ENCODE measurements at places on chromosomes 6 and 20. TPM values are rescaled to one million over a fixed set of nuclear protein-coding genes. Genes with fewer than 3 reads are reported as not detected.
A peak's percentile ranks its signal among the peaks of the same experiment; 100 is the strongest.

DNA sequence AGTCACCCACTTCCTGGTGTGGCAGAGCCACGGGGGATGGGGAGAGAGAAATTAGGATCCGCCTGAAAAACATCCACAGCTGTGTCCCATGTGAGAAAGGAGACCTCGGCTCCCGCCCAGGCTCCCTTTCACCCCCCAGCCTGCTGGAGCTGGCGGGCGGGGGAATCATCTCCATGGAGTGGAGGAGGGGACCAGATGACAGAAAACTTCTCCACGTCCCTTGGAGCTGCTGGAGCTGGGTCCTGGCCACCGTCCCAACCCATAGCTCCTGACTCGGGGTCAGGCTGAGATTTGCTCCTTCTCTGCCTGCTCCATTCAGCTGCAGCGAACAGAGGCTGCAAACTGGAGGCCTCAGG lies 113.8 kb downstream of the CEBPB start:
- DNase-seq, result no peak

GRCh38 chr20:3224681-3225421 lies 14.1 kb downstream of the SLC4A11 start:
- no peak for DNase-seq

DNA sequence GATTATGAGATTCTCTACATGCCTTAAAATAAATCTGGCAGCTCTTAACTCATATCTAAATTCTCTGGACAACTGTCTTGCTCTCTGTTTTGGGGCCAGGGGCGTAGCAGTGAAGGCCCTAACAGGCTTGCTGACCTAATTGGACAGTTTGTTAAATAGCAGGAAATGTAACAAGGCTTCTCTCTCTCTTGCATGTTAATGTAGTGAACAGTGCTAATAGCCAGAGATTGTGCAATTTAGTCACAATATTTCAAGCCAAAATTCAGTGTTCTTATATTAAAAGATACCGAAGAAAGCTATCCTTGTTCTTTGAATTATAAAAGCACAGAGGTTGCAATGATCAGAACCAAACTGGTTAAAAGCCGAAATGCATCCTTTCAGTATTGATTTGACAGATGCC lies 3.0 kb downstream of the PPP1R3D start:
- no peak for DNase-seq

DNA sequence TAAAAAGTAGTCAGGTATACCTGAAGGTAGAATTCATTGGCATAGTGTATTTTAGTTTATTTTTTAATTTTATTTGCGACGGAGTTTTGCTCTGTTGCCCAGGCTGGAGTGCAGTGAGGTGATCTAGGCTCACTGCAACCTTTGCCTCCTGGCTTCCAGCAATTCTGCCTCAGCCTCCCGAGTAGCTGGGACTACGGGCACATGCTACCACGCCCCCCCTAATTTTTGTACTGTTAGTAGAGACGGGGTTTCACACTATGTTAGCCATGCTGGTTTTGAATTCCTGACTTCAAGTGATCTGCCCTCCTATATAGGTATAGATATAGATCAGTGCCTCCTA lies 102.8 kb upstream of the PRSS16 start:
- no peak for DNase-seq

GRCh38 chr6:44341095-44341890 lies 1.2 kb upstream of the SPATS1 start:
- DNase-seq, result no peak

GRCh38 chr6:168985705-168986104 lies 267.9 kb downstream of the THBS2 start:
- DNase-seq, result no peak

GRCh38 chr6:101582792-101583191 lies 189.3 kb downstream of the GRIK2 start:
- no peak for DNase-seq

- no peak for DNase-seq
Observed at GRCh38 chr20:61777773-61778494, 287.7 kb downstream of the TAF4 start.

- DNase-seq, result no peak
Observed at GRCh38 chr6:3757241-3757641, 5.7 kb upstream of the PXDC1 start.

GRCh38 chr6:2970753-2971419 lies 481 bp downstream of the SERPINB6 start:
- DNase-seq, result peak; percentile 58

- no peak for DNase-seq
Observed at GRCh38 chr20:37987602-37988290, 45.5 kb downstream of the TTI1 start.

GRCh38 chr20:41704896-41705295 lies 86.7 kb upstream of the CHD6 start:
- no peak for DNase-seq

GRCh38 chr6:131023834-131024504 lies 39.1 kb downstream of the EPB41L2 start:
- DNase-seq, result peak; percentile 58

- DNase-seq, result no peak
Observed at GRCh38 chr20:10060226-10060625, 25.4 kb downstream of the ANKEF1 start.

- DNase-seq, result no peak
Observed at GRCh38 chr20:24470746-24471582, 1.5 kb downstream of the SYNDIG1 start.

DNA sequence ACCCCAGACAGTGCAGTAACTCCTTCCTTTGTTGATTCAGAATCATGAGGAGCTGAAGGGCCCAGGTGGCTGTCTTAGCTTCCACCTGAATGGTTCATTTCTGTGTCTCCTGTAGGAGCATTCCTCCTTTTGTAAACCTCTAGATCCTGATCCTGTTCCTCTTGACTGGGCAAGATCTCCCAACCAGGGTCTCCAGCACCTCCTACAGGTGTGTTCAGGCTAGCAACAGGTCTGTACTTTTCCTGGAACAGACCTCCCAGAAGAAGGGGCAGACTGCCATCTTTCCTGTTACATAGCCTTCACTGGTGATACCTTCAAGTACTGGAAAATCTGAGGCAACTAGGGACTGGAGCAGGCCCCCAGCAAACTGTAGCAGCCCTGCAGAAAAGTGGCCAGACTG lies 35.2 kb downstream of the HLA-B start:
- no peak for DNase-seq

- peak; percentile 41 for DNase-seq
Observed at GRCh38 chr6:29925727-29926412, 16.5 kb upstream of the HLA-A start.

GPX5 gene
- total RNA-seq, result not detected

SALL4 gene
- 7.6 TPM for total RNA-seq

ZBTB12 gene
- 22.6 TPM for total RNA-seq

SNAI1 gene
- total RNA-seq, result 0.81 TPM

RIPOR3 gene
- 2.8 TPM for total RNA-seq

TNFRSF6B gene
- not detected for total RNA-seq
